Peyer's patch (tissue), 4 donors: ENCODE measurements at places on chromosomes 4 and X.
A peak's percentile ranks its signal among the peaks of the same experiment; 100 is the strongest.

DNA sequence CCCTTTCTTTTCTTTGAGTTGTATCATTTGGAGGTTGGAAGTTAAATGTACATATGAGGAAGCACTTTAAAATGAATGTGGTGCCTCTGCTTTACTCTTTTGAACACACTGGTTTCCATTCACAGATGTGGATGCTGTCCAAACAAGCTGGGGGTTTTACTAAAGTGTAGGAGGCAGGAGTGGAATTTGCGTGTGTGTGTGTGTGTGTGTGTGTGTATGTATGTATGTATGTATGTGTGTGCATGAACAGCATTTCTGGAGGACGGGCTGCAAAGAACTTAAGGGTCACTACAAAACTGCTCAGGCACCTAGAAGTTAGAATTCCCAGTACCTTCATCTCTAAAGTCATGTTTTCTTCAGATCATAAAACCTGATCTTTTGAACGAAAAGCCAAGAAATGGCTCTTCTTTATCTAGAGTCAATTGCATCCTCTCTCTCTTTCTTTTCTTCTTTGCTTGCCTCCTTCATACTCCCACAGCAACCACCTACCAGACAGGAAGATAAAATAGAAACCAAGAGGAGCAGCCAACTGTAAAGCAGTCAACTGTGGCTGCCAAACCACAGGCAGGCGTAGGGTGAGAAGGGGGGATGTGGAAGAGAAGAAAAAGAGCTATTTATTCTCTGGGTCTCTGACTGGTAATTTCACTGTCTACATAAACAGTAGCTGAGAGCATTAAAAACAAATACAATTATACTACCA is 177.0 kb upstream of the RASGEF1B start:
- DNase-seq: no peak

GRCh38 chr4:157898836-157899605 is 273.8 kb downstream of the GASK1B start:
- DNase-seq: no peak

- DNase-seq: no peak
Observed at GRCh38 chr4:39369301-39369700, 3.1 kb upstream of the RFC1 start.

DNA sequence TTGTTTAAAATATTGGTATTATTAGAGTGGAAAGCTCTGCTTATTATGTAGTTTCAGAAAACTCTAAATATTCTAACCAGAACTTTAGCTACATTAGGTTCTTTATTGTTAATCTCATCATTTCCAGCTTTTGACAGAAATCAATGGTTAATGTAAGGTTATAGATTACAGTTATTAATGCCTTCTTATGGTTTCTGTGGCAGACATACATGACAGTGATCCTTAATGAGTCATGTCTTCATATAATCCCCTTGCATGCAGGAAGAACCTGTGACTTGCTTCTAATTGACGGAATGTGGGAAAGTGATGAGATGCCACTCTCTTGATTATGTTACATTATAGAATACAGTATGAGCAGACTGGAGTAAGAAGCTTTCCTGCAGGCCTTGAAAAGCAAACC is 23.5 kb downstream of the KLHL8 start:
- no peak for DNase-seq

DNA sequence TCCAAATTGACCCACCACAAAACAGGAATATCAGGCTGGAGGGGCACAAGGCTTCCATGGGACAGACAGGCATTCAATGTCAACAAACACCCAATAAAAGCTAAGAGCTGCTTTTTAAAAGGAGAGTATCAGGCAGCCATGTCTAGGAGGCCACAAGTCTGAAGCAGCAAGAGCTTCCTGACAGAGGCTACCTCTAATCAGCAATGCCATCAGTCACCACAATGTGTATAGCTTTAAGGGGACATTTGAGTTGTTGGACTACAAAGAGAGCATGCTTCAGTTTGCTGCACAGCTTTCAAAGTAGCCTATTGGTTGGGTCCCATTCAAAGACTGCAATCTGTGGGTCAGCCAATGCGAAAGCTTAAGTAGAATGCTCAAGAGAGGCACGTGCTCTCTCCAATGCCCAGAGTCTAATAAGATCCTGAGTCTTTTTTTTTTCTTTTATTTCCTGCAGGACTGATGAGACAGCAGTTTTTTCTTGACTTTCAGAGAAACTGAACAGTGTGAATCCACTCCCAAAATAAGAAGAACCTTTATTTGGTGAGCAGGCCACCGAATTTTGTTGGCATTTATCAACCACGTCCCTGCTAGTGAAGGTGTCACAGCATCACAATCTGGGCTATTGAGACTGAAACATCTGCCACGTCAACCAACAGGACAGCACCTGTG is 92.5 kb downstream of the FBXO8 start:
- no peak for DNase-seq

- DNase-seq: no peak
Observed at GRCh38 chr4:6680372-6681034, 13.2 kb upstream of the S100P start.

- no peak for DNase-seq
Observed at GRCh38 chrX:38206542-38206941, 14.1 kb downstream of the SRPX start.

DNA sequence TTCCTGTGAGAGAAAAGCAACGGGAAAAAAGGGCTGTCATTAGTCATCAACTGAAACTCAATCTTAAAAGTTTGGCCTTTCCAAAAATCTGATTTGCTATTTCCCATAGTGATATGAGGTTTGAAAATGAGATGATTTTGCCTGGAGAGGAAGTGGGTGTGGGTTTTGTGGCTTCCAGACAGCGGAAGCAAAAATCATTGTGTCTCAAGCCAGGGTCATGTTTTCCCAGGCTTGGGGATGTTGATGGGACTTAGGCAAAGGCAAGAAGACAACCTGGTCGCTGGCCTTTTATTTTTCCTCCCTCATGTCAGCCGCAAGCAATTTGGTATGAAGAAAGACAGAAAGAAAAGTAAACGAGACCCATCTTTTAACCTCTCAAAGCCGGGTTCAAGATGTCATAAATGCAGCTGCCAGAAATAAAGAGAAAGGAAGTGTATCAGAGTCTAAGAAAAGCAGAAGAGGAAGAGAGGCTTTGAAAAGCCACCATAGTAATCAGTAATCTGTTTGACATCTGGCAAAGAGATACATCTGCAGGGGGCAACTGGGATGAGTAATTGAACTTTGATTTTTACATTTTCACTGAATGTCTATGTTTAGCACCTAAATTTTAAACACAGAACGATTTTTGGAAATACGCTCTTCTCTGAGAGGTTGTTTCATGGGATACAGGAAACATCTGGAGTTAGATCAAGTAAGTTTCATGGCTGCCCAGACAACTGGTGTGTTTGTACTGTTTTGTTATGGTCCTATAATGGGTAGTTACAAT is 521.6 kb upstream of the SLIT2 start:
- no peak for DNase-seq

DNA sequence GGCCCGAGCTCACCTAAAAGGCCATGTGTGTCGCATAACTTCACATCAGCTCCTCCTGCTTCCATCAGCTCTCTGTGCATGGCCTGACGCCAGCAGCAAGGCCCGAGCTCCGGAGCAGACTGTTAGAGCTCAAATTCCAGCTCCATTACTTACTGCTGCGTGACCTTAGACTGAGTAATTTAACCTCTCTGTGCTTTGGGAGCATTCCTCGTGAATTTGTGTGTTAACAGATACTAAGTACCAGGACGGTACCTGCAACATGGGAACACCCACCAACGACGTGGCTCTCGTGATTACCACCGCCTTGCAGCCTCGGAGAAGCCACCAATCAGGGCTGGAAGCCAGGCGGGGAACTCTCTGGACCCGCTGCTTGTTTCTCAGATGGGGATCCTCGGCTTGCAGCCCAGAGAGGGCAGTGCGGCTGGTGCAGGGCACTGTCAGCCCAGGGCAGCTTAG is 12.9 kb downstream of the LETM1 start:
- no peak for DNase-seq

DNA sequence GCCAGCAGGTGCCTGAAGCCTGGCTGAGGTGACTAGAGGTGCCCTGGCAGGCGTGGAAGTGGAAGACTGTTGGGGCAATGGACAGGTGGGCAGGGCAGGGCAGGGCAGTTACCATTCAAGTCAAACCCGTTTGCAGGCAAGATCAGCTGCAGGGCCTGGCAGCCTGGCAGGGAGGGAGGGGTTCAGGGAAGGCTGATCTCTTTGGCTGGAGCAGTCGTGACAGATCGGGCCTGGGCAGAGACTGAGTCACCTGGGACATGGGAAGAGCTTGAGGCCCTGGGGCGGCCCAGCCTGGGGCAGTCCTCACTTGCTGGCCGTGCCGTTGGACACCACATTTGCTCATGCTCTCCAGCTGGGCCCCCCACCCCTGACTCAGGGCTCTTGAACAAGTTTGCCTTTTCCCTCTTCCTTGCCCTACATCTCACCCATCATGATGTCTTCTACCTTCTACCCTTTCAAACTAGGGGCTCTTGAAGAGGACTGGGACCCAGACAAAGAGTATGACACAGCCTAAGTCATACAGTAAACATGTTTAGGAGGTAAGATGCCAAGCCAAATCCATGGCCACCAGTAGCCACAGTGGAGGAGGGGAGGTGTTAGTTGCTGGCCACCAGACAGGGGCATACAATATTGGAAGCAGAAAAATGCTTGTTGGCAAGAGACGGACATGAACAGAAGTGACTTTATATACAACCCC is 2.0 kb upstream of the ZNF185 start:
- DNase-seq: peak; percentile 50

DNA sequence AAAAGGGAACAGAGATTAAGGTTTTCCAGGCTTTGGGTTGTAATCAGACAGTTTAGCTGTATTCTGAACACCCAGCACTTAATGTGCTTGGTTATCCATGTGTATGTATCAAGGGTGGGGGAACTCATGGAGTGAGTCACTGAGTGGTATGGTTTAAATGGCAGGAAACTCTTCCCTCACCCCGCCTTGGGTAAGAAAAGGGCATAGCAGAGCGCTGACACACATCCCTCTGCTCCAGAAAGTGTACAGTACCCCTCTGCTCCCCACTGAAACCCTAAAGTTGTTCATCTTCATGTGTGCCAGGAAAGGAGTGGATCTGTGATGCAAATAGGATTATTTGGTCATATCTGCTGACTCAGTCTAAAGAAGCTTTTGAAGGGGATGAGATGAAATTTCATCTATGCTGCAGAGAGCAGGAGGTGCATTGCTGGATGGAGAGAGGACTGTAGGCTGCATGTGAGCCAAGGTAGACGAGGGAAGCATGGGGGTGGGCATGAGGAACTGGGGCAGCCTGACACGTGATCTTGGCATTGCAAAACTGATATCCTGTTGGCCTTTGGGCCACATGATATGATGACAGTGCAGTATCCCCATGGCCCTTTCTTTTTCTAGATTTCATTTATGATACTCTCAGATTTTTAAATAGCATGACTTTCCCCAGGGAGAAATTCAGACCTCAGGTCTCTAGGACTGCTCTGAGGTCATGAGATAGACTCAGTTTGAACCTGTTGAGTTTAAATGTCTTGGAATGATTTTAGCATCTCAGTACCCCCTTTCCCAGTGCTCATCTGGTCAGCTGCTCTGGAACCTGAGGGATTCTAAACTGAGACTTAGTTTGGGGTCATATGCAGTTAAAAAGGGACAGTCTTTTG is 84.8 kb downstream of the TMEM164 start:
- DNase-seq: no peak

DNA sequence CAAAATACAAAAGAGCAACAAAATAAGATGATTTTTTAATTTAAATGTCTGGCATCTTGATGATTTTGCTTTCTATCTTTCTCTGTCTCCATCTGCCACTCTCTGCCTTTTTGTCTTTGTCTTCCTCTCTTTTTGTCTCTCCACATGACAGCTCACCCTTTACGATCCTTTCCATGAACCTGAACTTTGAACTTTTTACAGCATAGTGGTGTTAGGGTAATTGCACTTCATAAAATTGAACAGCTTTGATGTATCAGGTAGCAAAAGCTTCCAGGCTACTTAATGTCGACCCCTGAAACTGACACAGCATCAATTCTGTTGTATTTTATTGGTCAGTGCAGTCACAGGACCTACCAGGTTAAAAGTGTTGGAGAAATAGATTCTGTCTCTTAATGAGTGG is 1517.0 kb downstream of the ADGRL3 start:
- no peak for DNase-seq

DNA sequence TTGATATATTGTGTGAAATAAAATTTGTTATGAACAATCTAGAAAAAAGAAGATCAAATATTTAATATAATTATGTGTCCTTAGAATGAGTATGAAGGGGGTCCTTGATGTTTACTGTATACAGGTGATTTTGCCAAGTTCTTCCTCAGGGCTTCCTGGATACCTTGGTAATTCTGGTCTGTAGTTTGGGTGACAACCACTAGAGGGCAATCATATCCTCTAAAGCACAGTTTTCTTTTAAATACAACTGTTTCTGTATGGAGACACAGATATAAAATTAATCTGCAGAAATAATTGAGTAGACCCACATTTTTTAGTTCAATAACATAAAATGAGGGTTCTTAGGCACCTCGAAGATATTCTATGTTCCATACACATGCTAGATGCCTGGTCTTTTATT is 157.7 kb downstream of the SPANXN1 start:
- no peak for DNase-seq

- DNase-seq: no peak
Observed at GRCh38 chr4:118175506-118175905, 141.2 kb downstream of the NDST3 start.

GRCh38 chr4:153560908-153561307 is 94.7 kb downstream of the TMEM131L start:
- no peak for DNase-seq

- no peak for DNase-seq
Observed at GRCh38 chr4:13159041-13159620, 325.0 kb downstream of the RAB28 start.

GRCh38 chr4:41358647-41359421 is 102.1 kb downstream of the UCHL1 start:
- DNase-seq: no peak

DNA sequence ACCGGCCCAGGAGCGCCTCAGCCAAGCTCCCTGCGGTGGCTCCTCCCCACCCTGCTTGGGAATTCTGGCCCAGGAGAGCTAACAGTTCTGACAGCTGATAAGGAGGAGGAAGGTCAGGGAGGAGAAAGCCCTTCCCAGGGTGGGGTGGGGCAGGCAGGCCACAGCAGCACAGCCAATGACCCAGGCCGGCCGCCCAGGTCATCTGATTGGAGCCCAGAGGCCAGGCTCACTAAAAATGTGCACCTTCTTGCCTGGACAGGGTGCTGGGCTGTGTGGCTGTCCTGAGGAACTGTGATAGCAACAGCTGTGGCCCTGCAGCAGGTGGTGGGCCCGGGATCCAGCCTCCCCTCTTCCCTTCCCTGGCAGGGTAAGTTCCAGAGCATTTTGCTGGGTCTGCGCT is 17.2 kb upstream of the SH3TC1 start:
- peak; percentile 72 for DNase-seq

GRCh38 chr4:119268466-119268865 is 53.5 kb downstream of the FABP2 start:
- no peak for DNase-seq

DNA sequence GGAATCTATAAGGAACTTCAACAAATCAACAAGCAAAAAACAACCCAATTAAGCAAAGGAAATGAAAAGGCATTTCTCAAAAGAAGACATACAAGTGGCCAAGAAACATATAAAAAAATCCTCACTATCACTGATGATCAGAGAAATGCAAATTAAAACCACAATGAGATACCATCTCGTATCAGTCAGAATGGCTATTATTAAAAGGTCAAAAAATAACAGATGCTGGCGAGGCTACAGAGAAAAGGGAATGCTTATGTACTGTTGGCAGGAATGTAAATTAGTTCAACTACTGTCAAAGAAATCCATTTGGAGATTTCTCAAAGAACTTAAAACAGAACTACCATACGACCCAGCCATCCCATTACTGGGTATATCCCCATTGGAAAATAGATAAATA is 292.4 kb upstream of the FAT1 start:
- DNase-seq: no peak
